MM.1S (cell line): ENCODE measurements at places on chromosomes 4 and X.

GRCh38 chr4:160795216-160795615 is 1368.6 kb downstream of the FSTL5 start:
- no peak for DNase-seq

- DNase-seq = no peak
Observed at GRCh38 chr4:90084277-90084966, 42.8 kb upstream of the CCSER1 start.

DNA sequence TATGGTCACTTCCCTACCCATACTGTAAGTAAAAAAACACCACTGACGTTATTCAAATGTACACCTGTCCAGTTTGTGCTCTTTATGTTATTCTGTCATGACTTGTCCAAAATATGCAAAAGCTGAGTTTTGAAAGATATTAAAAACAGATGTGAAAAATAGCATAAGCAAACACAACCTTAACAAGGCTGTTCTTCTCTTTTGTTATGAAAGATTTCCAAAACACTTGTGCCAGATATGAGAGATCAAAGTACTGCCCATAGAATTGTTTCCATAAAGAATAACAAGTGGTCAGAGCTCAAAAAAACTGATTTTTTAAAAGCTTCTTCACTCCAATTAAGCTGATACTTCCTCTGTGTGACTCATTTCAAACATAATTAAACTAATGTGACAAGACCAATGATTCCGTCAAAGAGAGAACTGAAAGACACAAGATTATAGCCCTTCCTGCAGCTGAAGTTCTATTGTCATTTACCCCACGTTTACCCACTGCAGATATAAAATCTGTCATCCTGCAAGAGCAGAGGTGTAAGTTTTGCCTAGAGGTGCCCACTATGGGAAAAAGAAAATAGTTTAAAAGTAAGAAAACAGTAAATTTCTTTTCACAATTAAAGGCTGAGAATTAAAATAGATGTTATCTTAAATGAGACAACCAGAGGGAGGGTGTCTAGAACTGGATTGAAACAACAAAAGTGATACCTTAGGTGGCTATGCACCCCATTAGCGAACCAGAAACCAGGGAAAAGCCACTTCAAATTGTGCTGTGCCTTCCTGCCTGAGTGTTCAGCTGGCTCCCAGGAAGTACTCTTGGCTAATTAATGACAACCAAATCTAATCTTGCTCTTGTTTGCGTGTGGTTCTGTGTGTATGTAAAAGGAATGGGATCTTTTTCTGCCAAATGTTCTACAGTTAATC is 30.1 kb downstream of the RASSF6 start:
- peak; percentile 78 for DNase-seq

GRCh38 chr4:5100336-5100735 is 49.1 kb downstream of the STK32B start:
- DNase-seq = no peak

DNA sequence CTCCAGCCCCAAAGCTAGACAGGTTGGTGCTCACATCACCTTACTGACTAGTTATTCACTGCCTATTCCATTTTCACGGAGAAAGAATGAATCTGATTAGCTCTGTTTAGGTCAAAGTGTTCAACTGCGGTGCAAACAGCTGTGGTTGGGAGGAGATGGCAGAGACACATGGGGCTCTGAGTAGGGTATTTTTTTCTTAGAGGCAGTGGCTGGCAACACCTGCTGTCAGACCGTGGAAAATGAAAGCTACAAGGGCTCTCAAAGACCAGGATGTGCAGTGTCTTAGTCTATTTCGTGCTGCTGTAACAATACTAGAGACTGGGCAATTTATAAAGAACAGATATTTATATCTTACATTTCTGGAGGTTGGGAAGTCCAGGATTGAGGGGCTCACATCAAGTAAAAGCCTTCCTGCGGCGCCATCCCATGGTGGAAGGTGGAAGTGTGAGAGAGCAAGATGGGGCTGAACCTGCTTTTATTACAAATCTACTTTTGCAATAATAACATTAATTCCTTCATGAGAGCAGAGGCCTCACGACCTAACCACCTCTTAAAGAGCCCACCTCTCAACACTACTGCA is 10.6 kb downstream of the NYX start:
- peak; percentile 71 for DNase-seq

DNA sequence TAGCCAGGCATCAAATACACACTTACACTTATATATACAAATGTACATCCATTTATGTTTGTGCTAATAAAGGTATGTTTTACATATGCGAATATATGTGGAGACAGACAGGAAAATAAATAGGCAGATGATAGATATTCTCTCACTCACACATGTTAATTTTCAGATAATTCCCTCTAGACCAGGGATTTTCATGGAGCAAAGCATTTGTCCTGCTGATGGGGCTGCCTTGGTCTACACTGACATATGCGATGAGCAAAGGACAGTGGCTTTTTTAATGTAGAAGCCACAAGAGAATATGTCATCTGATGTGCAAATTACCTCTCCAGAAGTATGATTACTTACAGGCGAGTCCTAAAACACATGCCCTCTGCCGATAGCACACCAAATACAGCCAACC is 224.5 kb downstream of the VEGFC start:
- no peak for DNase-seq

DNA sequence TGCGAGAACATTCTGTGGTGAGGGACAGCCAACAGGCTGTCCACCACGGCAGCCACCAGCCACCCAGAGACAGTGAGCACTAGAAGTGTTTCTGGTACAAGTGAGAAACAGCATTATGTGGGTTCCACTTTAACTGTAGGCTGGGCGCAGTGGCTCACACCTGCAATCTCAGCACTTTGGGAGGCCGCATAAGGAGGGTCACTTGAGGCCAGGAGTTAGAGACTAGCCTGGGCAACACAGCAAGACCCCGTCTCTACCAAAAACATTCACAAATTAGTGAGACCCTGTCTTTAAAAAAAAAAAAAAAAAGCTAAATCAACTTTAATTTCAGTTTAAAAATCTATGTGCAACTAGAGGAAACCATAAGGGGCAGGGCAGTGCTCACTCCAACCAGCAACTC is 20.6 kb downstream of the FAM53A start:
- no peak for DNase-seq
